ENCODE measurements at places on chromosomes 1 and 21.

DNA sequence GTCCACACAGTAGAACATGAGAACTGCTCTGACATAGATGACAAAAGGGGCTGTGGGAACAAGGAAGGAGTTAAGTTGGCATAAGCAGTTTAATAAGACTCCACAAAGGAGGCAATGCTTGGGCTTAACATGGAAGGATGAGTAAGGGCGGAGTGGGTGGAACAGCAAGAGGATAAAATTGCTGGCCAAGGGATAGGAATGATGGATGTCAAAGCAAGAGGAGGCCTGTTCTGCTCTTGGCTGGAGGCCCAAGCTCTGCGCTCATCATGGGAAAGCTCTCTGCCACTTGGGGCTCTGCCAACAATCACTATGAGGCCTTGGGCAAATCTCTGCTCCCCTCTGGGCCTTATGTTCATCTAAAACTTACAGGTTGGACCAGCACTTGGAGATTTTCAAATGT, 98.3 kb upstream of the CAMK1G start:
- DNase-seq = no peak

DNA sequence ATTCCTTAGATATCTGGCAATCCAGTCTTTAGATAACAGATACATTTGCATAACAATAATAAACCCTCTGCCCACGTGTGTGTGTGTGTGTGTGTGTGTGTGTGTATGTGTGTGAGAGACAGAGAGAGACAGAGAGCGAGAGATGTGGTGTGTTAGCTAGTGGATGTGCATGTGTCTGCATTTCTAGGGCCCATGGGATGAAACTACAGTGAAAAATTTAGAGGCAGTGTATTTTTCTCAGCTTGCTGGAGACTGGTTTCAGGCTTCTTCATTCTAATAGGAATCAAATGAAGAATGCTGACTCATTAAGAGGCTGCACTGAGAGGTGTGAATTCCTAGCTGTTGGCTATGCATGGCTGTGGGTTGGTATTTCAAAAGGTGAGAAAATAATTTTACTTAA, 303.2 kb downstream of the LMX1A start:
- no peak for DNase-seq

DNA sequence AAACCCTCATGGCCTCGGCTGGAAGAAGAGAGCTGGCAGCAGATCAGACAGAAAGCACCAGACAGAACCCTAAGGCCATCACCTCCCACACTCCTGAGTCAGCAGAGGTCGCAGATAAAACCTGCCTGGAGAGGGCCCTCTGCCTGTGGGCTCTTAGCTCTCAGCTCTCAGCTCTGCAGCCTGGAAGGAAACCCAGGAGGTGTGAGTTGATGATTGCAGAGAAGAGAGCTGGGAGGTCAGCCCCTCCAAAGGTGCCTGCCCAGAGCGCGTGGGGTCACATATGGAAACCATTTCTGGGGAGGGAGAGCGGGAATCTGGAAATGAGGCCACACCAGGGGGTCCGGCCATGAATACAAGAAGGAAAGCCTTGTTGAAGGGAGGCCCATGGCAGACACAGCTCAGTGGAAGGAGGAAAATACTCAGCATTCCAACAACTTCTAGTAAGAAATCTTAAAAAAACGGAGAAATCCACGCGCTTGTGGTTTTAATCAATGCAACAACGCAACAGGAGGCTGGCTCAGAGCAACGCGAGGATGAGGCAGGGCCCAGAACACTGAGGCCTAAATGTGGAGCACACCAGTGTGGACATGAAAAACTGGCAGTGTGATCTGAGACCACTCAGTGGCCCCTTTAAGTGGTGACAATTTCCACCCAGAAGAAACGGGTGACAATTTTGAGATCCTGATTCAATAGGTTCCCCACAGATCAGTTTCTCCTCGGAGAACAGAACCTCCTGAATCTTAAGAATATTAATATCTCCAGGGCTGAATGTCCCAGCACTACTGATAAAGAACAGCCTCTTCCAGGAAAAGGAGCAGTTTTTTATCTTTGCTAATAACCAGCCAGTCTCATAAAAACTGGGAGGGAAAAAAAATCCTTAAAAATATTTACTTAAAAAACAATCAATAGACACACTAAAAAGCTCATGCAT, 45.7 kb downstream of the PSMG1 start:
- DNase-seq = no peak

- DNase-seq = peak; percentile 75
Observed at GRCh38 chr21:15063814-15064575, 805 bp downstream of the NRIP1 start.

GRCh38 chr1:184775885-184776284, 21.2 kb upstream of the EDEM3 start:
- no peak for DNase-seq

DNA sequence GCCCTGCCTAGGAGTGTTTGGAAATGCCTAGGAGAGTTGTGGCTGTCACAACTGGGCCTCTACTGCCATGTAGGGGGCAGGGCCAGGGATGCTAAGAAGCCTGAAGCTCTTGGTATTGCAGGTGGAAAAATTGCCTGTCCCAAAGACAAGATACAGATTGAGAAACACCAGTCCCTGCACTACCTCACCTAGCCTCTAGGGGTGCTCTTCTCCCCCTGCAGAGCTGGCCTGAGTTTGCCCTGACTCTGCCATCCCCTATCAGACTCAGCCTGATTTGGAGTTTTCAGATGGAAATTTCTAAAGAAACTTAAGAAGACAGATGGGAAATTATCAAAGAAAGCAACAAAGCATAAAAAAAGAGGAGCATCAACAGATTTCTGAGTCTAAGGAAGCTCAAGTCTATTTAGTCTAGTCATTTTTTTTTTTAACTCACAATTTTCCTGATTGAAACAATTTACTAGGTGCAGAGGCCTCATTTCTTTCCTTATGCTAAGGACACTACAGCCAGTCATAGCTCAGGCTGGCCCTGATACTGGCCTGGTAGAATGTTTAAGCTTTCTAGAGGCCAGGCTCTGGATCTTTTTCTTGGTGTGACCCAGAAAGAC, 61.4 kb upstream of the LRRN2 start:
- peak; percentile 40 for DNase-seq

DNA sequence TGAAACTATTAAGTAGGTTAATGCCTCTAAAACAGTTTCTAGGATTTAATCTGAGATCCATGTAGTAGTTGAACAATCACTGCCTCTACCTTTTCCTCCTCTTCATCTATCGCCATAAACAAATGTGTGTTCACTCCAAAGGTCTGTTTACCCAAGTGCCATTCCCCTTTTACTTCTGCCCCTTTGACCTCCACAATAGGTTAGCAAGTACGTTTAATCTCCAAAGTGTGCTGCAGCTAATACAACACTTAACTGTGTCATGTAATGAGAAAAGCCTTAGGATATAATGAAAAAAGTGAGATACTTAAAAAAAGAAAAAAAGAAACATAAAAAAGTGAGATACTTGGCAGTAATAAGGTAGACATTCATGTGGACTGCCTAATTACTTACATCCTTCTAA, 28.2 kb downstream of the GPBP1L1 start:
- no peak for DNase-seq

DNA sequence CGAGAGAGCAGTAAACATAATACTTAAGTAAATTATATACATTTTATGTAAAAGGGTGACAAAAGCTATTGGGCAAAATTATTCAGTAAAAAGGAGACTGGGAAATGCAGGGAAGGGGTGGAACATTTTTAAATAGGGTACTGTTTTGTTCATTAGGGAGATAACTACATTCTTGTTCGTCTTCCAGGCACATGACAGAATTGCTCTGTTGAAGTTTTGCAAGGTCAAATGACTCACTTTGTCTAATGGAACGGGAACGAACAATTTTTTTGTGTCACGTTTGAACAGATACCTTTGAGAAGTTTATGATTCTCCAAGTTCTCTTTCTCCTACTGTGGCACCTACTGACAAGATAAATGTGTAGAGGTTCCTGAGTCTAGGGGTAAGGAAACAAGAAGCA, 382.3 kb upstream of the ZRANB2 start:
- no peak for DNase-seq

GRCh38 chr1:28534671-28535070, 18.2 kb upstream of the TRNAU1AP start:
- DNase-seq = no peak

DNA sequence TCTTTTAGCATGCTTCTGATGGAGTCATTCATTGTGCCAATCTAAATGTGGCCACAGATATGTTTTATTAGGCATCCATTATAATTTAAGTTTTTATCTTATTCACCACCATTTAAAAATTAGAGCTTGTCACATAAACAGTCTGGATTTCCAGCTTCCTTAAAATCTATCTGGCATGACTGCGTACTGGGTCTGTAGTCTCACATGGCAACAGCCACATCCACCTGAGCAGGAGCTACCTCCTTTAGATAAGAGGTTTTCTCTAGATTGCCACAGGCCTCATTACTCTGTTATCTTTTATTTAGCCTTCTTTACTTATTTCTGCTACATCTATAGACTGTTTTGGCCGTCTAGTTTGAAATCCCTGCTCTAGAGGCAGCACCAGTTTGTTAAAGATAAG, 29.1 kb downstream of the B3GALT2 start:
- no peak for DNase-seq

DNA sequence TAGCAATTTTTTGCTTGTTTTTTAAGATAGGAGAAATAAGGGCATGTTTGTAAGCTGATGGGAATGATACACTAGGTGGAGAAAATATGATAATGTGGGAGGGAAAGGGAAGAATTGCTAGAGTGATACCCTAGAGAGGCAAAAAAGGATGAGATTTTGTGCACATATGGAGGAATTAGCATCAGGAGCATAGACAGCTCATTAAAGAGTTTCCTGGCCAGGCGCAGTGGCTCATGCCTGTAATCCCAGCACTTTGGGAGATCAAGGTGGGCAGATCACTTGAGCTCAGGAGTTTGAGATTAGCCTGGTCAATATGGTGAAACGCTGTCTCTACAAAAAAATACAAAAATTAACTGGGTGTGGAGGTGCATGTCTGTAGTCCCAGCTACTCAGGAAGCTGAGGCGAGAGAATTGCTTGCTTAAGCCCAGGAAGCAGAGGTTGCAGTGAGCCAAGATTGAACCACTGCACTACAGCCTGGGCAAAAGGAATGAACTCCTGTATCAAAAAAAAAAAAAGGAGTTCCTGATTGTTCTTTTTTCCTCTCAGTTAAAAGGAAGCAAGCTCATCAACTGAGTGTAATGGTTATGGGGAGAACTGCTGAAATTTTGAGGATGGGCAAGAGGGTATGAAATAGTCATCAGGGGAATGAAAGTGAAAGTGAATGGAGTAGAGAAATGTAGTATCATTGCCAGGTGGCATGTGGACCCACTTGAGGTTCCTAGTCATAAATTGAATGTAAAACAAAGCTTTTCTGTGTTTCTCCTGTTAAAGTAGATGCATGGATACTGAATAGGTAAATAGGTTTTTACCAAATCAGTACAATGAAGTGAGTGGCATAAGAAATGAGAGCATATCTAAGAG, 35.5 kb downstream of the SH3GLB1 start:
- DNase-seq = no peak

GRCh38 chr21:19048098-19048672, 644.6 kb upstream of the TMPRSS15 start:
- DNase-seq = no peak

- DNase-seq = no peak
Observed at GRCh38 chr1:218890451-218890850, 283.2 kb upstream of the LYPLAL1 start.

- DNase-seq = peak; percentile 98
Observed at GRCh38 chr1:61049850-61050540, 32.4 kb upstream of the NFIA start.

DNA sequence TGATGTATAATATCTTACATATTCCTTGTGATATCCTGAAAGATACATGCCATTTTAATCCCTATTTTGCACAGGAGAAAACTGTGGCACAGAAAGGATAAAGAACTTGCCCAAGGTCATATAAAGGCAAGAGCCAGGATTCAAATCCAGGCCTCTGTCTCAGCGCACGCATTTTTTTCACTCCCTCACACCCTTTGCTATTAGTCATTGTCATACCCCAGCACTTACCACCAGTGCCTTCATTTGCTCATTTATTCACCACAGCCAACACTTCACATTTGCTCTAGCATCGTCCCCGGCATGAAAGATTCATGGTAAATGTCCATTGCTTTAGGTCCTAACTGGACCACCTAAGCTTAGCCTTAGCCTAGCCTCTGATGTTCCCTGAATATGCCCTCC, 14.2 kb downstream of the ALX3 start:
- no peak for DNase-seq

DNA sequence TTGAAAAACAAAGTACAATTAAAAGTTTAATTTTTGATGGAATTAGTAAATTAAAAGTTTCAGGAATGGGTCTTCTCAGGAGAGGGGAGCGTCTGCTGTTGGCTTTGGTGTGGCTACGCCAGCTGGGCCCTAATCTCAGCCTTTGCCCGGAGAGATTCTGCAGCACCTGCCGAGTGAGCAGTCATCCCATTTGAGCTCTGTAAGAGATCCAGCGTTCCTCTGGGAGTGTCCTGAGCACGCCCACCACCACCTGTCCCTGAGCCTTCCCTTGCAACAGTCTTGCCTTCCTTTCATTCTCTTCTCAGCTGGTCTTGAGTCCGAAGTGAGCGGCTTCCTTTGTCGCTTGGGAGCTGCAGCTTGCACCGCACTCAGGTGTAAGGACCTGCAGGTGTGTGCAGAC, 263.1 kb downstream of the CAMTA1 start:
- no peak for DNase-seq

DNA sequence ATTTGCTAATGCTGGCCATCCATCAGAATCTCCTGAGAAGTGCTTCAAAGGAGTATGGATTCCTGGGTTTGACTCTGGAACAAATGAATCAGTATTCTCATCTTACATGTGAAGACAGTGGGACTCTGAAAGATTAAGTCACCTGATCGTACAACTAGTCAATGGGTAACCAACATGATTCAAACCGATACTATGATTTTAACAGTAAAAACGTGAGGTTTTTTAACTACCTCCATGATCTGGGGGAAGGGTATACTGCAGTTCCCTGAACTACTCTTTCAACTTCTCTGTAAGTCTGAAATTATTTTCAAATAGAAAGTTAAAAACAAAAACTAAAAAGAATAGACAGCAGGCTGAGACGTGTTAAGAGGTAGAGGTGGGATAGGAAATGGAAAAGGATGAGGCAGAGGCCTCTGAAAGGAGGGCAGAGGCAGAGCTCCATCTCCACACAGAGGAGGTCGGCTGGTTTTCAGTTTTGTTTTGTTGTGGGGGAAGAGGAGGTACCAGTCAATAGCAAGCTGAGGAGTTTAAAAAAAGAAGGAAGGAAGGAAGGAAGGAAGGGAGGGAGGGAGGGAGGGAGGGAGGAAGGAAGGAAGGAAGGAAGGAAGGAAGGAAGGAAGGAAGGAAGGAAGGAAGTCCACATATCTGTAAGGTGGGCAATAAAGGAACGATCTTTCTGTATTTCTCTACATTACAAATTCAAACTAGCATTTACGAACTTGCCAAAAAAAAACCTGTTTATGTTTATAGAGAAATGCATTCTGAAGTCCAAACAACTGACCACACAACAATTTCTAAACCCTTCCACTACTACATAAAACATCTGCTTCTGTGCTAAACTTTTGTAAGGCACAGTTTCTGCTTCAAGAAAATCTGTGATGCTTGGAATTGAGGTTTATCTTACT, 213.1 kb downstream of the RERE start:
- no peak for DNase-seq

GRCh38 chr21:25578056-25578961, 29.0 kb downstream of the MRPL39 start:
- DNase-seq = no peak

- no peak for DNase-seq
Observed at GRCh38 chr1:205279986-205280385, 41.6 kb downstream of the NUAK2 start.

- DNase-seq = no peak
Observed at GRCh38 chr1:112444269-112444668, 48.3 kb downstream of the CTTNBP2NL start.
